NCI-H774 (cell line): ENCODE measurements at places on chromosomes 4 and X.

GRCh38 chr4:121717680-121718237 is 21.0 kb upstream of the ANXA5 start:
- DNase-seq, result no peak

DNA sequence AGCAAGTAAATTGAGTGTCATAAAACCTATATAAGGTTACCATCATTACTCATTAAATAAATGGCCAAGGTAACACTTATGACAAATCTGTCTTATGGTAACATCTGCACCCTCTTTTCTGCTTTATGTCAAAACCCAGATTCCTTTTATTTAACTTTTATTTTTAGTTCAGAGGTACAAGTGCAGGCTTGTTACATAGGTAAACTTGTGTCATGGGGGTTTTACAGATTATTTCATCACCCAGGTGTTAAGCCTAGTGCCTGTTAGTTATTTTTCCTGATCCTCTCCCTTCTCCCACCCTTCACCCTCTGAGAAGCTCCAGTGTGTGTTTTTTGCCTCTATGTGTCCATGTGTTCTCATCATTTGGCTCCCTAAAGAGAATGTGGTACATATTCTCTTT is 930.7 kb downstream of the CCSER1 start:
- no peak for DNase-seq

DNA sequence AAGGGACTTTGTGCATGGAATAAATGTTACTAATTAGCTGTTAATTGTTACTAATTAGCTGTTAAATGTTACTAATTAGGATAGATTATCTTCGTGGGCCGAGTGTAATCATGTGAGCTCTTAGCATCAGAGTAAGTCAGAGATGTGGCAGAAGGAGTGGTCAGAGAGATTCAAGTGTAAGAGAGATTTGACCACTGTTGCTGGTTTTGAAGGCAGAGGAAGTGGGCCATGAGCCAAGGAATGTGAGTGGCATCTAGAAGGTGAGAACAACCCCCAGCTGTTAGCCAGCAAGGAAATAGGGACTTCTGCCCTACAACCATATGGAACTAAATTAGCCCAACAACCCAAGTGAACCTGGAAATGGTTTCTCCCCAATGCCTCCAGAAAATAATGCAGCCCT is 28.2 kb downstream of the ODAPH start:
- no peak for DNase-seq

DNA sequence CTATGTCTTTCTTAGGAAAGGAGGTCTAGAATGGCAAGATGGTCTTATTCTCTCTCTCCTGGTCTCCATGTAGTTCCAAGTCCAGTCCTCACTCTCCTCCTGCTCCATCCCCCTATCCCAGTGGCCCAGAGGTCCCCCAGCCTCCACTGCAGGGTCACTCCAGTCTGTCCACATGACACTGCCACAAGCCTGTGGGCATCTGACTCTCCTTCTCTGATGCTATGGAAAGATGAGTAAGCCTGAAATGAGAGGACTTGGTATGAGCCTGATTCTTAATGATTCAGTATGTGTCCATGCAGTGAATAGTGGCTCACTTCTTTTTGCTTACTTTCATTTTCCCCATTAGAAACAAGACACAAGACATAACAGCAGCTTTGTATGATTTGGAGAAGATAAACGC is 516.8 kb upstream of the ADGRL3 start:
- no peak for DNase-seq

- DNase-seq, result no peak
Measured at GRCh38 chrX:66000628-66001272, 39.1 kb downstream of the VSIG4 start.

DNA sequence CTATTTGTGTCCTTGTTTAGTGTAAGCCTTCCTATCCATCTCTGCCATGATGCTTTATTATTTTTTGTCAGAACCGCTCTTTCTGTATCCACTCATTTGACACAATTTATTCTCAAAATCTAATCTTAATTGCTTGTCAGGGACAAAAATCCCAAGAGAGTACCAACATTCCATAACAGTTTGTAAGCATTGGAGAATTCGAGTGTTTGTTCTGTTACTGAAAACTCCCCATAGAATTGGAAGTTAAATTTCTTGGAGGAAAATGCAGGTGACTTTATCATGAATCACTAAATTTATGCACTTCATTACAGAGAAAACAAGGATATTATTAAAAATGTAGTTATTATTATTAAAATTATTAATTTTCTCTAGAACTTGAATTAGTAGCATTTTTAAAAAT is 1986.1 kb downstream of the ARAP2 start:
- no peak for DNase-seq

- DNase-seq, result no peak
Measured at GRCh38 chr4:72564184-72564583, 4.8 kb downstream of the ADAMTS3 start.

DNA sequence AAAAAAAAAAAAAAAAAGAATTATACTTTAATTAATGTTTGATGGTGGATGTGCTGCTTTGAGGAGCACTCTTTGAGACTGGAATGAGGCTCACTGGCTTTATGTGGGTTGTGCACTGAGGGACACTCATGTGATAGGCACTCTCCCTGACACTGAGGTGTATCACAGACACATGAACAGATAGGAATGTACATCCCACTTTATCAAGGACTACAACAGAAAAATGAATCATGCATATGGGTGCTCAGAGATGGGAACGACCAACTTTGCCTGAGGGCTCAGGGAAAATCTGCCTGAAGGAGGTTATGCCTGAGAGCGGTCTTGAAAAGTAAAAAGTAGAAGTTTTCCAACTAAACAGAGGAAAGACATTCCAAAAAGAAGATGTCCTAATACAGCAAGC is 97.7 kb upstream of the RBPJ start:
- DNase-seq, result no peak

- DNase-seq, result no peak
Measured at GRCh38 chrX:133859336-133859735, 126.1 kb downstream of the GPC3 start.

GRCh38 chr4:169268951-169269760 is 1.6 kb downstream of the SH3RF1 start:
- no peak for DNase-seq

- DNase-seq, result peak; percentile 47
Measured at GRCh38 chr4:54547299-54548097, 110.3 kb upstream of the KIT start.

DNA sequence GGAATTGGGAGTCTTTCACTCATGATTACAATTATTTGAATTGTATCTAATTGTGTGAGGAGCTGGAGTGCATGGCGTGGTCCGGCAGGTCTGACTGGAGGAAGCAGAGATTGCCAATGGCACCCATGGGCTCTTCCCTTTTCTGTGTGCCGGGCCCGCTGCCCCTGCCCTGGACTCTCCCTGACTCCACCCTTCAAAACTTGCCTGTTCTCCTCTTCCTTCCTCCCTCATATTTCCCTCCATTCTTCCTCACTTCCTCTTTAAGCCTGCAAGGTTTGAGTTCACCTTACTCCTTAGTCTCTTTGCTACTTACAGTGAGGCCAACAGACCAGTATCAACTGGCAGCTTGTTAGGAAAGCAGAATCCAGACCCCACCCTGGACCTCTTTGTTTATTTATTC is 6.5 kb upstream of the STBD1 start:
- no peak for DNase-seq

GRCh38 chr4:1011022-1011665 is at the start of gene FGFRL1:
Gene FGFRL1 (plus strand): TSS chr4:1011626. CDS start chr4:1012486, 860 bp downstream.
- DNase-seq, result peak; percentile 36

DNA sequence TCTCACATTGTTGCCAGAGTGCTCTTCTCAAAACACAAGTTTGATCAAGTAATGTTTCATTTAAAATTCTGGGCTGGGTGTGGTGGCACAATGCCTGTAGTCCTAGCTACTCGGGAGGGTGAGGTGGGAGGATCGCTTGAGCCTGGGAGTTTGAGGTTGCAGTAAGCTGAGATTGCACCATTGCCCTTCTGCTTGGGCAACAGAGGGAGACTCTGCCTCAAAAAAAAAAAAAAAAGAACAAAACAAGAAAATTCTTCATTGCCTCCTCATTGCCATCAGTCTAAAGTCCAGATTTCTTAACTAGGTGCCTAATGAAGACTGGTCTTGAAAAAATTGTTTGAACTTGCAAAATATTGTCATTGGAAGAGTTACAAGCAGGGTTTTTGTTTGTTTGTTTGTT is 120.1 kb downstream of the MFAP3L start:
- no peak for DNase-seq

DNA sequence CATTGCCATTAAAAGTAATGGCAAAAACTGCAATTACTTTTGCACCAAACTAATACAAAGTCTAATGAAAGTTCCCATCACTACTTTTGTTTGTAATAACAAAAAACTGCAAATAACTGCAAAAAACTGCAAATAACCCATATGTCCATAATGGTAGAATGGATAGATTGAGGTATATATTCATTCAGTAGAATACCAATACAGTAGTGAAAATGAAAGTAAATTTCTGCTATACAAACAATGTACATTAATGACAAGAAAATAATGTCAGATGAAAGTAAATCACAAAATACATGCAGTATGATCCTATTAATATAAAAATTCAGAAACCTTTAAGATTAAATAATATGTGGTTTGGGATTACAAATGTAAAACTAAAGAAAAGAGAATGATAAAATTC is 41.3 kb upstream of the CEP135 start:
- no peak for DNase-seq

- no peak for DNase-seq
Measured at GRCh38 chrX:153521034-153521433, 3.6 kb downstream of the ATP2B3 start.

DNA sequence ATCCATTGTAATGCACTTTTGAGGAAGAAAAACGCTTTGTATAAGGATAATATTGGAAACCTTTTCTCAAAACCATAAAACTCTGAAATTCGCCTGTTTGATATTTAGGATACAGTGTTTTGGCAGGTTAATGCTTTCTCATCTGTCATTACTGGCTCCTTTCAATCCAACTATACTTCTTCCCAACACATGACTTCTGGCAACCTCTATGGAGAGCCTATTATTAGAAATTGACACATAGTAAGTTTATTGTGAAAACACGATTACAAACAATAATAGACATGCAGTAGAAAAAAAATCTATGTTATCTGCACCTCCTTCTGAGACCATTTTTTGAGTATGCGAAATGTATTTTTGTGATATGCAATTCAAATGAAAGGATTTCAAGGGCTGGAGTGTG is 4.6 kb upstream of the KLHL34 start:
- no peak for DNase-seq

- DNase-seq, result no peak
Measured at GRCh38 chrX:21559417-21559816, 98.7 kb downstream of the KLHL34 start.

- DNase-seq, result no peak
Measured at GRCh38 chrX:150513544-150513943, 54.9 kb upstream of the MTM1 start.

DNA sequence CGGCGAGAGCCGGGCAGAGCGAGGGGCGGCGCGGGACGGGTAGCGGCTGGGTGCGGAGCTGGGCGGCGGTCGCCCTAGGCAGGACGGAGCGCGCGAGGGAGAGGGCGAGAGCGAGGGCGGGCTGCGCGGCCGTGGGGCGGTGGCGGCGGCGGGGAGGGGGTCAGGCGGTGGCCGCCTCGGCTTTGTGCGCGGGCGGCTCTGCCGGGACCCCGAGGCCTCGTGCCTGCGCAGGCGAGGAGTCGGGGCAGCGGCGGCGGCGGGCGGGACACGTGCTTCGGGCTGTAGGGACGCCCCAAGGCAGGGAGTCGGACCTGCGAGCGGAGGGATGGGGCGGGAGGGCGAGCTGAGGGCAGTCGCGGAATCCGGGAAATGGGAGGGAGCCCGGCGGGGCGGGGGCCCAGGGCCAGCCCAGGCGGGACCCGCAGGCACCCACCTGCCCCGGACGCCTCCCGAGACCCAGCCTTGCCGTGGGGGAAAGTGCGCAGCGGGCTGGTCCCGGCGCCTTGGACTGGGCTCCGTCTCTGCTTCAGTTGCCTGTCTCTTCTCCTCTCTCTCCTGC is 465 bp downstream of the BMPR1B start:
- no peak for DNase-seq

DNA sequence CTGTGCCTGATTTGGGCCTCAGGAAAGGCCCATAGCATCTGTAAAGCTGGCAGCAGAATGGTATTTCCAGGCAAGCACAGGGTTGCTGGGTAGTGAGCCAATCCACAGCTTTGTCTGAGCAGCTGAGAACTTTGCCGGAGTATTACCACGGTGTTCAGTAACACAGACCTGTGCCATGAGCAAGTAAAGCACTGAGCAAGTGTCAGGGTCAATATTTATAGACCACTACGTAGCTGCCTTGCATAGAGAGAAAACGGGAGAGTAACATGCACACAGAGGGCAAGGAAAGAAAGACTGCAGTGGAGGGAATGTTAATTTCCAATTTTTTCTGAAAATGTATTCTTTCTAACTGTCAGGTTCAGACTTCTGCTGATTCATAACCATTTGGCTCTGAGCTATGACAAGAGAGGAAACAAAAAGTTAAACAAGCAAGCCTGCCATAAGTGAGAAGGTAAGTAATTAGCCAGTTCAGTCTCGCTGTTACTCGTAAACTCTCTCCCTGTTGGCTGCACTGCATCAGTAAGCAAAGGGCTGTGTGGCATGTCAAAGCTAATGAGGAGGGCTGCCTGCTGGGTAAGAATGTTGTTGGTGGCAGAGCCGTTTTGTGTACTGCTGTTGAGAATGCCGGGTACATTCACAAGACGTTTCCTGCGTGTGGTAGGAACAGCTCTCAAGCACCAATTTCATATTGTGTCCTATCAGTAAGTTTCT is 238.1 kb downstream of the BMPR1B start:
- DNase-seq, result no peak

DNA sequence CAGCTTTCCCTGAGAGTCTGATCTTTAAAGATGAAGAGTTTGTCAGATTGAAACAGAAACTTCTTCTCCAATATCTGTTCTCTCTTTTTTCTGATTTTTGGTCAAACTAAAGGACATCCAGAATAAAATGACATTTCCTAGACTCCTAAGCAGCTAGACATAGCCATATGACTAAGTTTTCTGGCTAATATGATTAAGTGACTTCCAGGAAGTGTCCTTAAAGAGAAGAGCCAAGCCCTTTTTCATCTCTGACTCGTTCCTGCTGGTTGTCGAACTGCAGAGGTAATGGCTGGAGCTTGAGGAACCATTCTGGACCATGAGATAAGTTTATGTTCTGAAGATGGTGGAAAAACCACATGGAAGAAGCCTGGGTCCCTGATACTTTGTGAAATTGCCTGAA is 546.0 kb downstream of the BCOR start:
- DNase-seq, result no peak

GRCh38 chr4:8254076-8254475 is 15.5 kb upstream of the HTRA3 start:
- DNase-seq, result no peak

GRCh38 chr4:41512136-41512535 is 25.8 kb upstream of the LIMCH1 start:
- no peak for DNase-seq

DNA sequence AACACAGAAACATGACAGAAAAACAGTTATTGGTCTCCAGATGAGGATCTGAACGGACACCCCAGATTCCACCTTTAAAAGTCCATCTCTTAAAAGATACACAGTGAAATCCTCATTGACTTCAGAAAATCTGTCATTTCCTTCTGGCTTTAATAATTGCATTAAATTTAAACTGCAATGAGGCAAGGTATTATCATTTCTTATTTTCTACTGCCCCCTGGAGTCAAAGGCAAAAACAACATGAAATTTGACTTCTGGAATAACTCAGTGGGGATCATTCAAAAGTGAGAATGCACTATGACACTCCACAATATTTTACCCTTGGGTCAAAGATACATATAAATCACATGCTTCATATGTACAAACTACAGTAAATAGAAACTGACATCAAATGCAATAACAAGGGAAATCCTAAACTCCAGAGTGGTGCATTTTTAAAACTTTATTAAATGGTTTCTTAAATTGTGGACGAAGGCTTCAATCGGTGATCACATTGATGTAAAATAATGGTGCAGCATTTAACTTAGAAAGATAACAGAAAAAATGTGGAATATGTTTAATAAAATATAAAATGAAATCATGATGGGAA is 56.4 kb upstream of the SPANXN1 start:
- no peak for DNase-seq
